ENCODE measurements at places on chromosomes 2 and 18.

- DNase-seq = no peak
Observed at GRCh38 chr2:218777276-218777990, 4.5 kb upstream of the CYP27A1 start.

GRCh38 chr2:220044383-220044782, 417.0 kb downstream of the SLC4A3 start:
- no peak for DNase-seq

- DNase-seq = no peak
Observed at GRCh38 chr2:233470011-233470687, 96.4 kb downstream of the USP40 start.

GRCh38 chr2:13260402-13260801, 543.7 kb downstream of the TRIB2 start:
- no peak for DNase-seq

Measured in kidney glomerular epithelial cell (primary cell).